Fibroblast of the aortic adventitia (primary cell): ENCODE measurements at places on chromosomes 7 and 10. TPM values are rescaled to one million over a fixed set of nuclear protein-coding genes. Genes with fewer than 3 reads are reported as not detected.

DNA sequence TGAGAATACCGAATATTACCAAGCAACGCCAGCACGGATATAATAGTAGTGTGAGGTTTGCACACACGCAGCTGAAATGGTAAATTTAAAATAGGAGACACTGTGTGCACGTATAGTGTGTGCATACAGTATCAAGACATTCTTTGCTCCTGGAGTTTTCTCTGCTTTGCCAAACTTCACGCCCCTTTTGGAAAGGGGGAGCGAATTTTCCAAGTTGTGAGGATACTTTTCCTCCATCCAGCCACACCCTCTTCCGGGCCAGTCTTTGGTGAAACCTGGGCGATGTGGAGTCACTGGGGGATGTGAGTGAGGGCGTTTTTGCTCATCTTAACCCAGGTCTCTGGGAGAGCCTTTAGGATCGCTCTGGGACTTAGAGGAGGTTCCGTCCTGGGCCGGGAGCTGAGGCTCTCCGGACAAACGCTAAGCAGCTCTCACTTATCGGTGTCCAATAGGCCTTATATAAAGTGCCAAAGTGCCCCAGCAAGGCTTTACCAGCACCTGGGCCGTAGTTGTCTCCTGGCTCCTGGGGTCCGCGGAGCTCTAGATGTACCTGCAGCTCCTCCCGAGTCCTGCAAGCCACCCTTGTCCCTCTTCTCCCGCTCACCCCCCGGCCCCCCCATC, 160.0 kb upstream of the MKI67 start:
- no peak for DNase-seq

- peak; percentile 94 for DNase-seq
These were observed 724 bp downstream of the BBIP1 start for GRCh38 chr10:110918269-110918642.

DNA sequence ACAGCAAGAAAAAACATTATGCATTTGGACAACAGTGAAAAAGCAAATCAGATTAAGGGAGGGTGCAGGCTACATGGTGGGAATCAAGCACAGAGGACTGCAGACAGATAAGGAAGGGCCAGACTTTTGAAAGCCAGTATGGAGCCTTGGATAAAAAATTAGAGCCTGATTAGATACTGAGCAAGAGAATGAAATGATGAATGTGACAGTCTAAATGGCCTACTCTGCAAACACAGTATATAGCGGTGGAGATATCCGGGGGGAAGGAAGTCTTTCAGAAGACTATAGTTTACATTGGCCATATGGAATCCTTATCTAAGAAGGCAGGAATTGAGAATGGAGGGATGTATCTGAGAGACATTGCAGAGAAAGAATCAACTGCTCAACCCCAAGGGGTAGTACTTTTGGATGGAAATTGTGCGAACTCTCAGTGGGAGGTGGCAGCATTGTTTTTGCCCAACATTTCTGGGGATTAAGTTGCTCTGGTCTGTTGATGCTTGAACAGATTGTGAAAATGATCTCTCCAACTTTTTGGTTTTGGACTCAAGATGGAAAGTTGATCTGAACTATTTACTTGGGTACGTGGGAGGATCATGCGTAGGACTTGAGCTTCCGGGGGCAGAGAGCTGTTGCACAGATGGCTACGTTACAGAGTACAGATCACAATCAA, 39.4 kb upstream of the CHCHD3 start:
- no peak for DNase-seq

KLF14 gene
- total RNA-seq, result 0.09 TPM in 1 of 2 replicates, not detected in the other

FAM131B gene
- total RNA-seq, result 3.2 and 4.0 TPM in 2 replicates

LRRC72 gene
- not detected in 2 replicates for total RNA-seq
